T1000 (cell line): ENCODE measurements at places on chromosomes 13 and 19.

GRCh38 chr13:101618440-101619187 is 166.1 kb downstream of the ITGBL1 start:
- DNase-seq = no peak

DNA sequence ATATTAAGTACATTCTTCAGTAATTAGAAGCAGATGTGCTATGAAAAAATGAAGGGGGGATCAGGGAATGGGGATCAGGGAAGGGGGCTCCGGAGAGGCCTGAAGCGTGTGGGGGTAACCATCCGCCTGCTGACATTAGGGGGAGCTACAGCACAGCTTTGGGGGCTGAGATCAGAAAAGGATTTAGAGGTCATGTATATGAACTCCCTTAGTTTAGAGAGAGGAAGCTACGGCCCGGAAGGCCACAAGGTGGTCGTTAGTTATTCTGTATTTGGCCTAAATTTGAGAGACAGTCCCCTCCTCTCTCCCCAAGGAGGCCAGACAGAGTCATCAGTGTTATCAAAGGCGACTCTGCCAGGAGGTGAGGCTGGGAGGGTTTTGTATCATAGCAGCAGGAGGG is 99.0 kb downstream of the TM9SF2 start:
- no peak for DNase-seq

GRCh38 chr19:7226739-7227138 is 67.5 kb downstream of the INSR start:
- no peak for DNase-seq

DNA sequence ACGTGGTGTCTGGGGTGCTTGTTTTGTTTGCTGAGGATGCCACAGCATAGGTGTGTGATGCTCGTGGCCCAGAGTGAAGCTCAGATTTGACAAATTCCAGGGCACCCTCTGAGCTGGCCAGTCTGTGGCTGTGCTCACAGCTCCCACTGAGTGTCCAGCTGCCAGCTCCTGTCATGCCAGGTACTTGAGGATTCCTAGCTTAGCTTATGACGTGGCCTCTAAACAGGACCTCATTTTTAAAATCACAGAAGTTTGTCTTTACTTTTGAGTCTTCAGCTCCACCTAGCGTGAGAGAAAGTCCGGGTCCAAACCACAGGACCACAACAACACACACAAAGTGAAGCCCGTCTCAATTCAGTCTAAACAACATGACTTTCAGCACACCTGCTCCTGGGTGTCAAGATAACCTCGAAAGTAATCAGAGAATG is 117.3 kb downstream of the RAB20 start:
- no peak for DNase-seq

- DNase-seq = no peak
Measured at GRCh38 chr13:113923376-113924063, 50.4 kb downstream of the C13orf46 start.

GRCh38 chr19:49881672-49882394 is 4.3 kb downstream of the TBC1D17 start:
- no peak for DNase-seq

DNA sequence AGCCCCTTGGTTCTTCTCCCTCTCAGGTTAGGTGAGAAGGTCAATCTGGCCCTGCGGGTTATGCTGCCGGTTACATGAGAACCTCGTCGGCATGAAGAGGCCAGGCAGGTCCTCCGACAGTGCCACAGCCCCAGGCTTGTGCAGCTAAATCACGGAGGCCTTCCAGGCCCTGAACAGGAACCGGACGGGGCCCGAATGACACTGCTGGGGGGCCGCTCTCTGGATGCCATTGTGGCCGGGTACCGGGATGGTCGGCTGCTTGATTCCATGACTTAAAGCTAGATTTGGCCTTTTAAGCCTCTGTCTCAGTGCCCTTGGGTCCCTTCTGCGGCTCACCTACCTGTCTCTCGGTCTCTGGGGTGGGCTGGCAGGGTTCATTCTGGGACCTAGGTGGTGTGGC is 48.4 kb downstream of the C1QTNF9 start:
- no peak for DNase-seq

DNA sequence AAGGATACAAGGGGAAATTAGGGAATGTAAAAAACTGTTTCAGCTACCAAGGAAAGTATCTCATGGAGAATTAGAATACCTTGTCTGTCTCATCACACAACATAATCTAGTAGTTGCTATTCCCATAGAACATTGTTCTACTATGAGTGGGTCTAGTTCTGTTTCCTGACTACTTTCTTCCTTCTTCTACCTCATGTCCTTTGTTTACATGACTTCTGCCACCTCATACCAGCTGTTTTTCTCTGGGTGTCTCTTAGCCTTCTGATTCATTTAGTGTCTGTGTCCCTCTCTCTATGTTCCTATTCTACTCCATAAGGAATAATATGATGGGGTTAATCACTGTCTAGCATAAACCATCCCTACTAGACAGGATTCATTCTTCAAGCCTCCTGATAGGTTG is 887.3 kb downstream of the DIAPH3 start:
- DNase-seq = no peak

GRCh38 chr13:30078059-30078458 is 227.6 kb upstream of the UBL3 start:
- no peak for DNase-seq

DNA sequence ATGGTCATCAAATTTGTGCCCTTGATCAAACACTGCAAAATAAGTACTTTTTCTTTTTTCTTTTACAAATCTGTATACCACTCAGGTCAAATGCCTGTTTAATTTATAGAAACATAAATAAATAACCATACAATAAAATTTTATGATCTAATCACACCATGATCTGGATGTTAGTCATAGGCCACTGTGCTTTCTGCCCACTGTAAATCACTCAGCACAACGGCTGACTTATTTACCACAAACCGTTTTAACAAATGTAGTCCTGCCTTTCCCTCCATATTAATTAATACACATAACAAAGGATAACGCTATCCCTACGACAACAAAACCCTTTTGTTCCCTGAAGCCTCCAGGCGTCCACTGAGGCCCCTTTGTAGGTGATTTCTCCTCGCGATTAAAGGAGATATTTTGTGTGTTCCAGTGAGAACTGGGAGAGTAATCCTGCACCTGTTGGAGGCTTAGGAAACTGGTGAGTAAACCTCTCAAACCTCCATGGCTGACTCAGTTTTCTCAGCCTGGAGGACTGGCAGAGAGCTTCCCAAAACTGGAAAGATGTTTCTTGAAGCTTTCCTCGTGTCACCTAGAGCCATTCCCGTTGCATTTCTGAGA is 477.1 kb upstream of the SGCG start:
- no peak for DNase-seq

GRCh38 chr19:18951721-18952281 is 10.8 kb upstream of the HOMER3 start:
- peak; percentile 94 for DNase-seq

DNA sequence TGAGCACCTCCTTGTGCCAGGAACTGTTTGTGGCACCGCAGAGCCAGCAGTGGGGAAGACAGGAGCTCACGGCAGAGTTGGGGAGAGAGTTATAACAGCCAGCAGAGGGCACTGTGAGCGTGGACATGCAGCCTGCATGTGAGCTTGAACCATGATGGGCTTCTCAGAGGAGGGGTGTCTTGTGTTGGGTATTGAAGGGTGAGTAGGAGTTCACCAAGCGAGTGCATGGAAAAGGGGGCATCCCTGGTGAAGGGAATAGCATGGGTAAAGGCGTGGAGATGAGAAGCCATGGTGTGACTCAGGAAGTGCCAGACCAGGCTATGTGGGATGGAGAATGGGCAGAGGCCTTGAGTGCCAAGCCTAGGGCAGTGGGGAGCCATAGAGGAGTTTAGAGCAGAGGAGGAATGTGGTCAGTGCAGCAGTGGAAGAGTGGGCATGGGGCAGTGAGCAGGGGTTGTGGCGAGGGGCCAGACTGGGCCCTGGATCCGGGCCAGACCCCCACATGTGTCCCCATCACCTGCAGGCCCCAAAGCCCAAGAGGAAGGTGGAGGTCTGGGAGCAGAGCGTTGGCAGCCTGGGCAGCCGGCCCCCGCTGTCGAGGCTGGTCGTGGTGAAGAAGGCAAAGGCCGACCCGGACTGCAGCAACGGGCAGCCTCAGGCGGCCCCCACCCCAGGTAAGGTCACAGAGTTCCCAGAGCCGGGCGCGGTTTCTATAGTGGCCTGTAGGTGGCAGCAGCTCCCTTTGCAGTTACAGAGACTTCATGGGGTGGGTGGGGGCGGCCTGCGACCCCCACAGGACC is 11.8 kb upstream of the SHD start:
- no peak for DNase-seq

- DNase-seq = no peak
Measured at GRCh38 chr13:24273926-24274325, 35.5 kb upstream of the C1QTNF9 start.
